ENCODE measurements at places on chromosomes 1 and 21.

DNA sequence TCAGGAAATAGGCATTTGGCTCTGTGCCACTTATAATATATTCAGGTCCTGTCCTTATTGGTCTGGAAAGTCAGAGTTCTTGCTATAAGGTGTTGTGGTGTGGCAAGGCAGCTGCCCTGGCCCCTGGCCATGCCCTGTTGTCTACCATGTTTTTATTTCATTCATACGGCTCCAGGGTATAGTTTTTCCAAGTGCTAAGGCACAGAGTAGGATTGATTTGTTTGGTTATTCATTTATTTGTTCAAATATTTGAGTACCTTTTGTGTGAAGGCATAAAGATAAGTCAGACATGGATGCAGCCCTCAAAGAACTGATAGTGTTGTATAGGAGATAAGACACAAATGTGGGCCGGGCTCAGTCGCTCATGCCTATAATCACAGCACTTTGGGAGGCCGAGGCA, 10.1 kb downstream of the ZBTB8B start:
- no peak for DNase-seq

DNA sequence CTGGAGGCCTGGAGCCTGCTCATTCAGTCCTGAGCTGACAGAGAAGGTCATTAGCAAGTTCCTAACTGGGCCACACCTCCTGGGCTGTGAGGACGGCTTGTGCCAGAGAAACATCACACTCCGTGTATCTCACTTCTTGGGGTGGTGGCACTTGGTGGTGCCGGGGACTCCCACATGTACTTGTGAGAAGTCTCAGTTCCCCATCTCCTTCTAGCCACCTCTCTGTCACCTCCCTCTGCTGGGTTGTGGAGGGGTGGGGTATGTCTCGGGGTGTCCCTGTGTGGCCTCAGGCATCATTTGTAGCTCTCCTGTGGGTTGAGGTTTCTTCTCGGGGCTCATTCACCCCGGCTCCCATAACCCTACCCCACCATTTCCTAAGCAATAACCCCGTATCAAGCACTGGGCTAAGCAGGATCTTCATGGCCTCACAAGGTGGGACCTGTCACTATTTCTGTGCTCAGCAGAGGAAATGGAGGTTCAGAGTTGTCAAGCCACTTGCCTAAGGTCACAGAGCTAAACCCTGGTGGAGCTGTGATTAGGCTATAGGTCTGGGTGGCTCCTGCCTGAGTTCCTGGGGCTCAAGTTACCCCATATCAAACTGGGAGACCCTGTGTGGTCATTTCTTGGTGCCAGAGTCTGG, 62.5 kb downstream of the UBIAD1 start:
- no peak for DNase-seq

- DNase-seq, result no peak
Measured at GRCh38 chr1:215539803-215540570, 27.1 kb upstream of the KCTD3 start.

GRCh38 chr1:99843760-99844159, 6.4 kb upstream of the AGL start:
- no peak for DNase-seq

- DNase-seq, result no peak
Measured at GRCh38 chr1:208235982-208236761, 8.0 kb downstream of the PLXNA2 start.

DNA sequence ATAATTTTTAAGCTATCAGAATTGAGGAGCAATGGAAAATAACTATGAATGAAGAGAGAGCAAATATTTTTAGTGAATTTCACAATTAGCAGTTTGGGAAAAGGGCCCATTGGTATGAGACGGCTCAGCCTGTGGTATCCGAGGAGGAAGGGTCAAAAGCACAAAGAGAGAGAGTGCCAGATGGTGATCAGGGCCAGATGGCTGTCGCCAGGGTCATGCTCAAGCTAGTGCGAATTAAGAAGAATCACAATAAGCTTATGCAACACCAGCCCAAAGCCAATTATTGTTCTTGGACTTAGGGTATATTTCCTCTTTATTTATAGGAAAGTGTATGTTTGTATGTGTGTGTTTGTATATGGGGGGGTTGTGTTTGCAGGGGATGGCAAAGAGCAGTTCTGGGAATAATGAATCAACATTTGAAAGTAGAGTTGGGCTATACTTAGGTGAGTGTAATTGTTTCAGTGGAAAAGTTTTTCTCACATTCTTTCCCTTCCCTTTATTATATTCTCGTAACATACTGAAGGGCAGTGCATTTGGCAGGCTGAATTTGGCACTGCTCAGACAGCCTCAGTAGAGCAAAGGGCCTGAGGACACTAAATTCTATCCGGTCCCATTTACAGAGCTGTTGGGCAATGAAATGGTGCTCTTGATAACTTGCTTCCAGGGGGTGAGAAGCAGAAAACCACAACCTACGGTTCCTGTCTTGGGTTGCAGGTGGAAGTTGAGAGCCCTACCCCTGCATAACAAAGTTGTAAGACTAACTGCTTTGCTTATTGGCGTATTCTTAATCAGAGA, 19.5 kb upstream of the DDR2 start:
- DNase-seq, result no peak

DNA sequence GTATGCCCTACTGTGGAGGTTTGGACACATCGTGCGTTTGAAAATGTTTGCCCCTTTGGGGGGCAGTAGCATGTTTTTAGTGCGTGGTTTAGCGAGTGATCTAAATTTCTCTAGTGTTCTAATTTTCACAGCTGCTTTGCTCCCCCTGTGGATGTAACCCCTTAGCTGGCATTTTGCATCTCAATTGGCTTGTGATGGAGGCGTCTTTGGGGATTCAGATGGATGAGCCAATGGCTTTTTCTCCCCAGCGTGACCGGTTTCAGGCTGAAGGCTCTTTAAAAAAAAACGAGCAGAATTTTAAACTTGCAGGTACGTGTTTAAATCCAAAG, 836 bp downstream of the CDC7 start:
- DNase-seq, result no peak

- DNase-seq, result no peak
Measured at GRCh38 chr1:170929412-170929834, 5.9 kb upstream of the MROH9 start.

DNA sequence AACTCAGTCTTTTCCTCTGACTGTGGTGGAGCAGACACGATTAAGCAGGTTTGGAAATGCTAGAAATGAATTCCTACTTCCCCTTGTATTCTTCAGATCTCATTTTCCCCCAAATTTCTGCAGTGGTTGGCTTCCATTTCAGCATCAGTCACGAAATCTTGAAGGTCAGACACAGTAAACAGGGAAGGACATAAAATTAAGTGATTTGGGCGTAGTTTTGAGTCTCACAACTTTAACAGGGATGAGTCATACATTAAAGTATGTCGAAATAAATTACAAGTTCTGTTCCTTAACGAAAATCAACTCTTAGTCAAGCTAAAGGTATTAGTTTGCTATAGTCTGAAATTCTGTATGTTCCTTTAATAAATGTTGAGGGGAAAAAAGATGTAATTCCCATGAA, 61.1 kb downstream of the HNRNPR start:
- DNase-seq, result no peak

GRCh38 chr21:35342440-35342839, 293.3 kb upstream of the RUNX1 start:
- DNase-seq, result no peak

DNA sequence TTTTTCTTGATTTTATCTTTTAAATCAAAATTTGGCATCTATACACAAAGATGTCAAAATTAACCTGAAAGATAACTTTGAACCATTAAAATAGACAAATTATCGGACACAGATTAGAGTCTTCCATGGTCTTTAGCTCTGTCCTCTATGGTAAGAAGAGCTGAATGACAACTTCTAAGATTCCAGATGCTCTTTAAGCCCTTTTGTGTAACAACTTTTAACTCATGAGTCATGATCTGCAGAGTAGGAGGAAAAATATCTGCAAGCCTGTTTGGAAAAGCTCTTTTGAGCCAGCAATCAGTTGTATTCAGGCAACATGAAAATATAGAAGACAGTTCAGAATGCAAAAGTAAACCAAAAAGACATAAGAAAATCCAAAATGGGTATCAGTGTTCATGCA, 37.8 kb downstream of the TTC13 start:
- no peak for DNase-seq

GRCh38 chr1:30295674-30296073, 427.7 kb downstream of the MATN1 start:
- no peak for DNase-seq

DNA sequence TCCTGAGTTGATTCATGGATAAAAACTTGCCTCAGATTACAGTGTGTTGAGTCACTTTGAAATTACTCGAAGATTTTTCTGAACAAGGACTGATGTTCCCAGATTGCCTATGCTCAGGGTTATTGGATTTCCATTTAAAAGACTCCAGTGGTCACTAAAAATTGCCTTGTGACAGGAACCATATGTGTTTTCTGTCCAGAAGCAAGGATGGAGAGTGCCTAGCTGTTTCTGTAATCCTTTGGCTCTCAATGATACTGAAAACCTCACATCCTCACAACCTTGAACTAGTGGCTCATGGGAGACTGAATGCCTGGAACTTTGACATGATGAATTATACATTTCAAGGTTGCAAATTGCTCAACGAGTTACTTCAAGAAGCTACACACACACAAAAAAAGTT, 1271.8 kb downstream of the BRINP3 start:
- no peak for DNase-seq

GRCh38 chr1:198128533-198128932, 28.3 kb upstream of the NEK7 start:
- no peak for DNase-seq

DNA sequence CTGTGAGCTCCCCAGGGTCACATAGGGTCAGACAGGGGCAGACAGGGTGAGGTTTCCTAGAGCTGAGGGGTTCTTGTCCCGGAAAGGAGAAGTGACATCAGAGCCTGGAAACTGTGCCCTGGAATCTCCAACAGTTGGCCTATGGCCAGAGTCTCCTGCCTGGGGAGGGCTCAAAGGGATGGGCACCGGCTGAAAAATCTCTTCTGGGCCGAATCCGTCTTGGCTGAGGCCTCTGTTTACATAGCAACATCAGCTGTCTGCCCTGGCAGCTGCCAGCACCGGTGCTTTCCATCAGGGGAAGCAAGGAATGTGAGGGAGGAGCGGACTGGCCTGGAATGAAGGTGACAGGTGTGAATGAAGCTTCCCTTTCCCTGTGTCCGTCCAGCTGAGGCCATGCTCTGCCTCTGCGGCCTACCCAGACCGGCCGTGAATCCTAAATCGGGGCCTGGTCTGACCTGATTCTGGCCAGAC, 30.7 kb downstream of the VASH2 start:
- no peak for DNase-seq

DNA sequence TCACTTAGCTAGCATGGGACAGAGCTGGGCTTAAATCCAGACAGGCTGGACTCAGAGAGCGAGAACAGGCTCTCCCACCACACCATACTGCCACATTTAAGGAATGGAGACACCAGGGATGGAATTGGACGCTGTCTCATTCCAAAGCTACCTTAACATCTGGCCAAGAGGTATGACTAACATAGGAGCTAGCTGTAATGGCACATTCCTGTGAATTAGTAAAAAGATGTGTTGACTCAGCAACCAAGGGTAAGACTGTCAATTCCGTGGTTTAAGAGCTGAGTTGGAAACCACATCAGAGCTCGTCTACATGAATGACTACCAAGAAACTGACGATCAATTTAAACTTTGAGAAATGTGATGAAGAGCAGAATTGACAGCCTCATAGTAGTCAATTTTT, 8.3 kb upstream of the TNFRSF9 start:
- DNase-seq, result no peak

- no peak for DNase-seq
Measured at GRCh38 chr1:6317098-6317760, 56.3 kb upstream of the GPR153 start.

DNA sequence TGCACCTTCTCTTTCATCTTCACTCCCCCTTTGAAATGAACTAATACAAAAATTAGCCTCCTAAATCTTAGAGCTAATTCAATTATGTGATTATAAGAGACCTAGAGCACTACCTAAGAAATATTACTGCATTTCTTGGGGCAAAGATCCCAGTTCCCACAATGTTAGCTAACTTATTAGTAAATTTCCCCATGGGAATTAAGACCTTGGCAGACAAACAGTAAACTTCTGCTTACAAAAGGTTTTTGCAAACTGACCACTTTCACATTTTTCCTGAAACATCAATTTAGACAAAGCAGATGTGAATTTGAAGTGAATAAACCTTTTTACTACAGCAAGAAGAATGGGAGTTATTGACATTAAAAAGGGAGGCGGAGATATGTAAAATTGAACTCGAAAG, 34.6 kb upstream of the LHX8 start:
- no peak for DNase-seq

GRCh38 chr1:212982430-212983152, 32.2 kb downstream of the VASH2 start:
- no peak for DNase-seq

GRCh38 chr1:151783796-151784195, 6.5 kb downstream of the TDRKH start:
- DNase-seq, result no peak

DNA sequence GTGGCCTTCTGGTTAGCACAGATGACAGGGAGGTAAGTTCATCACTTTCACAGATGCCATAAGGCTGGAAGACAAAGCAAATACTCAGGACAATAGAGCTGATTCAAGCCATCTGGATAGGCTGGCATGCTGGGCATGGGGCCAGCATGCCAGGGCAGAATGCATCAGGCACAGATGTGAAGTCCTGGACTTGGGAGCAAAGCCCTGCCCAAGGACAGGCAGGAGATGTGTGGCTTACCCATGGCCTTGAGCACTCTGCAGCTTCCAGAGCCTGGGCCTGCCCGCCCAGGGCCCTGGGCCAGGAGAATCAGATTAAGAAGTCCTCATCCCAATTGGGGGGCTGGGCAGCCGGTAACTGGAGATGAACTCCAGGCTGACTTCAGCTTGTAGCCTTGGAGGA, 135.7 kb upstream of the ZC3H12A start:
- no peak for DNase-seq

DNA sequence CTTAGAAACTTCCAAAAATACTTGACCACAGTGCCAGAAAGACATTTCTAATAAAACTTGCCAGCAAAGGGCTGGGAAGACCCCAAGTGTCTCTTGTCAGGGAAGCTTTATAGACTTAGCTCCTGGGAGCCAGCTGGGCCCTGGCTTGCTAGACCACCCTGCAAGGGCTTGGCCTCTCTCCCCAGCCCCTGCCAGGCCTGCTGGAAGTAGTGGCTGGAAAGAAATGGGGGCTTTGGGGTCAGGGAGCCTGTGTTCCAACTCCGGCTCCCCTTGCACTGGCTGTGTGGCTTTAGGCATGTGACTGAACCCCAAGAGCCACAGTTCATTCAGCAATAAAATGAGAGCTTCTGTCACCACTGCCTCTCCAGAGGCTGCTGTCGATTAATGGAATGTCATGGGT, 31.1 kb downstream of the H3-3A start:
- no peak for DNase-seq

GRCh38 chr1:59703918-59704378, 110.8 kb upstream of the HOOK1 start:
- no peak for DNase-seq

DNA sequence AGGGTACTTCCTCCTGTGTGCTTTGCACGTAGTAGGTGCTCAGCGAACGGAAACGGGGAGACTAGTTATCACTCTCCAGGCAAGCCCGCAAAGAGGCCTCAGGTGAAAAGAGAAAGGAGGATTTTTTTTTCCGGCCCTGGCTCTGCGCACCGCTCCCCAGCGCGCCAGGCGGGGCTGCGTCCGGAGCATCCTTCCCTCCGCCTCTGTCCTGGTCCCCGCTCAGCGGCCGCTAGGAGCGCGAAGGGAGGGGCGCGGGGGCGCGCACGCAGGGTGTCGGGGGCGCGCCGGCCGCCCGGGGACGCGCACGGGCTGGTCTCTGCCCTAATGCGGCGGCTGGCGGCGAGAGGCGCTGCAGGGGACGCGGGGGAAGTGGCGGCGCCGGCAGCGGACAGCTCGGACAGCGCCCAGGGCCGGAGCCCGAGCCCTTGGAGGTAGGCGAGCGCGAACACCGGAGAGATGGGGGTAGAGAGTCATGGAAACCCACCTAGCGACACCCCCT, 42.3 kb upstream of the NFASC start:
- DNase-seq, result no peak
